ENCODE measurements at places on chromosomes 2 and 18. TPM values are rescaled to one million over a fixed set of nuclear protein-coding genes. Genes with fewer than 3 reads are reported as not detected.

The MYCN gene
- not detected for total RNA-seq

GRCh38 chr2:157843081-157843480 is 33.0 kb downstream of the ACVR1 start:
- no peak for DNase-seq

The GKN1 gene
- not detected for total RNA-seq

The POTEE gene
- not detected for total RNA-seq

Data from fibroblast of the aortic adventitia (primary cell).